ENCODE measurements at places on chromosomes 5 and 9. TPM values are rescaled to one million over a fixed set of nuclear protein-coding genes. Genes with fewer than 3 reads are reported as not detected.

Gene CCL19
- not detected for total RNA-seq

Gene CTXN3
- 2.6 TPM for total RNA-seq

Gene DMRT2
- total RNA-seq = 1.7 TPM

Gene FCHO2
- total RNA-seq = 38.0 TPM

Gene GNG10
- 47.9 TPM for total RNA-seq

Gene FAM151B
- total RNA-seq = 11.1 TPM

Gene CCDC192
- not detected for total RNA-seq
